NCI-H226 (cell line): ENCODE measurements at places on chromosomes 7 and 10.
A peak's percentile ranks its signal among the peaks of the same experiment; 100 is the strongest.

GRCh38 chr7:145909991-145910513 is 206.5 kb upstream of the CNTNAP2 start:
- DNase-seq, result no peak

- DNase-seq, result no peak
These were observed 7.6 kb upstream of the PDE1C start for GRCh38 chr7:32077806-32078205.

GRCh38 chr7:95059842-95060313 is 152.5 kb downstream of the PPP1R9A start:
- peak; percentile 46 for DNase-seq

DNA sequence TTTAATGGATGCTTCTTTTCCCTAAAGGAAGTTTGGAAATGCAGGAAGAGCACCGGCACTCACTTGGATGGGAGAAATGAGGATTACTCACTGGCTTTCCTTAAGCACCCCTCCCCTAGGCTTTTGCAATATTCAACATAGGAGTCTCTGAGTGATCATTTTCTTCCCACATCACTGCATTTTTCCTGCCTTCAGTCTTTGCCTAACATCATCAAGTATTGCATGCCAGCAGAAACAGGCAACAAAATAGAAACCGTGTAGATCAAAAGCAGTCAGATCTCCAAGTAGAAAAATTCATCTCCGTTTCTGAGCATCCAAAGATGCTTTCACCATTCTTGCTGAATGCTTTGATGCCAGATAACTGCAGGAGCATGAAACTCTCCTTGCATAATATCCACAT is 119.9 kb downstream of the ADCYAP1R1 start:
- DNase-seq, result no peak

DNA sequence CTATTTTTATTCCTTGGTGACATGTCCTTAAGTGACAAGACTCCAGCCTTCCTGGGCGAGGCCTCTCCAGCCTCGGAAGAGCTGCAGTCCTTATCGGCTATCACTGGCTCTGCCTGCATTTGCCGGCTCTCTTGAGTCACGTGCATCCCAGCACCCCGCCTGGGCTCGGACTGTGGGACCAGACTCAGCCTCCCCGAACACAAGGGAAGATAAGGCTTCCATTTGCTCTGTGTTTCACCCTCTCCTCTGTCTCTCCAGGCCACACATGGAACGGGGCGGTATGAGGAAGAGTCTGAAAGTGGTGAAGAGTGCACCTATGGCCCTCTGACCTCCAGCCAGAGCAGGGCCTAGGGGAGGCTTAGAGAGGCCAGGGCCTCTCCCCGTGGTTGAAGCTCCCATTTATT is 4.7 kb downstream of the GDF2 start:
- DNase-seq, result no peak

GRCh38 chr7:88254721-88255424 is 35.0 kb upstream of the SRI start:
- peak; percentile 96 for DNase-seq
